Muscle of back (tissue), 13 donors: ENCODE measurements at places on chromosomes 12 and 14. TPM values are rescaled to one million over a fixed set of nuclear protein-coding genes. Genes with fewer than 3 reads are reported as not detected.

The CLEC6A gene
- not detected for polyA plus RNA-seq

The IFNG-AS1 gene
- polyA plus RNA-seq = 0.59 TPM

The SOX5 gene
- polyA plus RNA-seq = 2.8 TPM

The CCDC197 gene
- polyA plus RNA-seq = not detected

The INF2 gene
- polyA plus RNA-seq = 40.0 TPM

The PROX2 gene
- 0.26 TPM for polyA plus RNA-seq

The GNPTAB gene
- 22.4 TPM for polyA plus RNA-seq

The TMX1 gene
- polyA plus RNA-seq = 28.4 TPM

The OR4K5 gene
- not detected for polyA plus RNA-seq

The MARK3 gene
- polyA plus RNA-seq = 62.6 TPM

The LTB4R2 gene
- polyA plus RNA-seq = 3.1 TPM

The SERPINA10 gene
- polyA plus RNA-seq = 0.07 TPM

The KLRD1 gene
- polyA plus RNA-seq = 0.62 TPM

The PRH2 gene
- 0.85 TPM for polyA plus RNA-seq

The PRKD1 gene
- polyA plus RNA-seq = 29.8 TPM

The LMO3 gene
- 1.0 TPM for polyA plus RNA-seq

The DPPA3 gene
- not detected for polyA plus RNA-seq

The PZP gene
- polyA plus RNA-seq = 0.46 TPM

The GLIPR1L1 gene
- not detected for polyA plus RNA-seq

The NXPH4 gene
- 1.8 TPM for polyA plus RNA-seq

The KRT82 gene
- not detected for polyA plus RNA-seq

The PRB2 gene
- polyA plus RNA-seq = not detected

The VRTN gene
- not detected for polyA plus RNA-seq

The NANOG gene
- polyA plus RNA-seq = 1.3 TPM

The PLXNC1 gene
- 33.7 TPM for polyA plus RNA-seq

The GARIN6 gene
- polyA plus RNA-seq = not detected

The KRT78 gene
- not detected for polyA plus RNA-seq

The SNW1 gene
- 50.9 TPM for polyA plus RNA-seq

The PLCZ1 gene
- polyA plus RNA-seq = not detected

The TMPRSS12 gene
- polyA plus RNA-seq = not detected

The EML5 gene
- 1.7 TPM for polyA plus RNA-seq

The TEX22 gene
- 1.4 TPM for polyA plus RNA-seq

The KCNC2 gene
- 0.99 TPM for polyA plus RNA-seq

The OR4E2 gene
- not detected for polyA plus RNA-seq
